Stimulated activated CD8-positive, alpha-beta memory T cell treated with anti-CD3 and anti-CD28 coated beads, Interleukin-15, amount 100 ng/mL, for 1 hour (primary cell): ENCODE measurements at places on chromosomes 5 and 9.

DNA sequence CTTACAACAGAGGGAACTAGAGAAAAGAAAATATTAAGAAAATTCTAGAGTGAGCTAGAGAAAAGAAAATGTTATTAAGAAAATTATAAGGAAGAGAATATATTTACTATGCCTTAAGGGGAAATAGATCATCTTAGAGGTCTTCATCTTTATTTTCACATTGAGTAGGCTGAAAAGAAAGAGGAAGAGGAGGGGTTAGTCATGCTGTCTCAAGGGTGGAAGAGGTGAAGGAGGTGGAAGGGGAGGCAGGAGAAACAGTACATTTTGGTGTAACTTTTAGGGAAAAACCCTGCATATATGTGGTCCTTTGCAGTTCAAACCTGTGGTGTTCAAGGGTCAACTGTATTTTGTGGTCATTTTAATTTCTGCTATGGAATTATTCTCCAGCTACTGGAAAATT, 46.6 kb downstream of the PPIP5K2 start:
- DNase-seq, result no peak

GRCh38 chr9:130288393-130288792, 22.8 kb downstream of the HMCN2 start:
- no peak for DNase-seq

GRCh38 chr9:107169796-107170195, 113.3 kb upstream of the RAD23B start:
- no peak for DNase-seq

- no peak for DNase-seq
These were observed 285.5 kb upstream of the VLDLR start for GRCh38 chr9:2336055-2336454.

GRCh38 chr5:133523961-133524586, 88.3 kb downstream of the FSTL4 start:
- DNase-seq, result no peak

DNA sequence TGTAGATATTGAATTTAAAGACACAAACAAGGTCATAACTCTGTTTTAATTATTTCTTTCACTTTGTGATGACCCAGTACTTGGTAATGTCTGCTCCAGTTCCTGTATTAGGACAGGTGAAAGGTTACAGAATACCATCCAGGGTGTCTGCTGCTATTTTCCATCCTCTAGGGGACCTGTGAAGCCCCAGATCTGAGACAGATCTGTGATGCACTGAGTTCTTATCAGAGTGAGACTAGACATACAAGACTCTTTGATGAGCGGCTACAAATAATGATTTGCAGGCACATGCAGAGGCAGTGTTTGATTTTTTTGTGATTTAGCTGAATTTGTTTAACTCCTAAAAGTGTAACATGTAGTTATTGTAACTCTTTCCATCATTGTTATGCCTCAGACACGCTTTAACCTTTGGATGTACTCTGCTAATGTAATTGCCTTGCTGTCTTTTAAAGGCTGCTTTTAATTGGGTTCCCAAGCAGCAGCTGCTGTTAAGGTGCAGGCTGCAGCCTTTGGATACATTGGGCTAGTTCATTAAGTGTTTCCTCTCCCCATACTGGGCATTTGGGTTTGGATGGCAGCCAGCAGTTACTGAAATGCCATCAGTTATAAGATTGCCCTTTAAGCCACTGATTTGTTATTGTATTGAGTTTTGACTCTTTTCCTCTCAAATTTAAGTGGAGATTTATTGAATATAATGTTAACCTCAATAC, 63.3 kb downstream of the RASGRF2 start:
- no peak for DNase-seq

DNA sequence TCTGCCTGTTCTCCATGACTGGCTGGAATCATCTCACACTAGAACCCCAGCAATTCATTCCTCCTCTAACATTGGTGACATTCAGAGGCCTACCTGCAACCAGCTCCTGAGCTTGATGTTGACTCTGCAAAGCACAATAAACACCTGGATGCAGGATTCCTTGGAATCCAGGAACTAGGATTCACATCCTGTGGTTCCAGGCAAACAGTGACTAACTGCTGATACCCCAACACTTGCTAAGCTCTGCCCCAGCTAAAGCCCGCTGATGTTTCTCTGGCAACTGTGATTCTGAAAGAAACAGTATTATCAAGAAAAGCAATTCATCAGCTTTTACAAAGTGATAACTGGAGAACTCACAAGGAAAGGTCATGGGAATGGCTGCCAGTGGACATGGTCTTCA, 29.2 kb downstream of the SUSD1 start:
- DNase-seq, result no peak

- no peak for DNase-seq
These were observed 31.6 kb upstream of the F2RL1 start for GRCh38 chr5:76787237-76787636.

GRCh38 chr9:16637911-16638310, 232.6 kb downstream of the BNC2 start:
- no peak for DNase-seq

- no peak for DNase-seq
These were observed 97.4 kb upstream of the IFNK start for GRCh38 chr9:27426511-27427271.

GRCh38 chr5:174559141-174559540, 165.2 kb upstream of the MSX2 start:
- DNase-seq, result no peak

DNA sequence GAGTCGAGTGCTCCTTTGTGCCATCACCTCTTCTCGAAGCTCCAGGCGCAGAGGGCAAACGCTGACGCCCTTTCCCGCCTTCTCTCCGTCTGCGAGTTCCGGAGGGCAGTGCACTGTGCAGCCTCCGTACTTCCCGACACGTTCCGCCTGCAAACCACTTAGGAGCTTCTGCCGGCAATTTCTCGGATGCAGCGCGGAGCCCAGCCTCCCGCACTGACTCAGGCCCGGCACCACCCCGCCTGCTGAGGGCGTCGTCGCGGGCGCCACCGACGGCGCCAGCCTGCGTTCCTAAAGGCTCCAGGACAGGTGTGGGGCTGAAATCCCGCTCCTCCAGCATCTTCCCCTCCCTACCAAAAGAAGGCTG, 9.3 kb upstream of the TRIM36 start:
- DNase-seq, result no peak

DNA sequence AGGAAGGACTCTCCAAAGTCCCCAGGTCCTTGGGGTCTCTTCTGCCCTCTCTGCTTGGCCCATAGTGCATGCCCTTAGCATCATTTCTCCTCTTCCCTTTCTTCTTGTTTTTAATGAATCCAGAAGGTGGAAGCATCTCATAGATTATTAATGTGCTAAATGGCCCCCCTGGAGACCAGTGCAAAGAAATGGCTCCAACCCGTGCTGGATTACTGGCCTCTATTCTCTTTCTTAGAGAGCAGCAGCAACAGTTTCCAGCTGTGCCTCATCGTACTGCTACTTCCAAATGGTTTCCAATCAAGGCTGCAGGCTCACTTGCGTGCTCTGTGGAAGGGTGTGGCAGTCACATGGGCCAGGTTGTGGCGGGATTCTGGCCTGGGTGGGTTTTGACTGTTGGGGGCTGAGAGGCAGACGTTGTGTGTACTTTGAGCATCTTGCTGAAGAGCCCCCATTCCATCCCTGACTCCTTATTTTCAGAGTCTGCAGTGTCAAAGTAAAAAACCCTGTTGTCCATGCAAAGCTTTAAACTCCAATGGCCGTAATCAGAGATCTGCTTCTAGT, 139.7 kb downstream of the GABBR2 start:
- DNase-seq, result no peak

DNA sequence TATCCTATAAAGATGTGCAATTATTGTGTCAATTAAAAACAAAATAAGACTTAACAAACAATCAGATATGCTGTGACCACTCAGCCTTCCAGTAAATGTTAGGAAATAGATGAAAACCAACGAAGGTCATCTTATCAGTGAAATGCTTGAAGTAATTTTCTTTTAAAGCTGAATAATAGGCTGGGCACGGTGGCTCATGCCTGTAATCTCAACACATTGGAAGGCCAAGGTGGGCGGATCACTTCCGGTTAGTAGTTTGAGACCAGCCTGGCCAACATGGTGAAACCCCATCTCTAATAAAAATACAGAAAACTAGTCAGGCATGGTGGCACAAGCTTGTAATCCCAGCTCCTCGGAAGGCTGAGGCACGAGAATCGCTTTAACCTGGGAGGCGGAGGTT, 31.2 kb downstream of the NLN start:
- no peak for DNase-seq

DNA sequence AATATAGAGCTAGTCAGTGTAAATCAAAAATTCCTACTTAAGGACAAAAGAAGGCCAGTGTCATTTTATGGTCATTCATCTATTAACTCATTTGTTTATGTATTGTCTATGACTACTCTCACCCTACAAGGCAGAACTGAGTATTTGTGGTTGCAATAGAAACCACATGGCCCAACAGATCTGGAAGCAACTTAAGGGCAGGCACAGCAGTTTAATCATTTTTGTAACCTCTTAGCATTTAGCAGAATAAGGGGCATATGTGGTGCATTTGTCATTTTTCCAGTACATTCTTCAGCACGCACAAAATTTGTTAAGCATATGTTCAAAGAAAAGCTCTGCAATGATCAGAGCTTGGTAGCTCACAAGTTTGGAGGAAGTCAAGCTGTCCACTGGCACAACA, 1.1 kb downstream of the FKBP15 start:
- no peak for DNase-seq

DNA sequence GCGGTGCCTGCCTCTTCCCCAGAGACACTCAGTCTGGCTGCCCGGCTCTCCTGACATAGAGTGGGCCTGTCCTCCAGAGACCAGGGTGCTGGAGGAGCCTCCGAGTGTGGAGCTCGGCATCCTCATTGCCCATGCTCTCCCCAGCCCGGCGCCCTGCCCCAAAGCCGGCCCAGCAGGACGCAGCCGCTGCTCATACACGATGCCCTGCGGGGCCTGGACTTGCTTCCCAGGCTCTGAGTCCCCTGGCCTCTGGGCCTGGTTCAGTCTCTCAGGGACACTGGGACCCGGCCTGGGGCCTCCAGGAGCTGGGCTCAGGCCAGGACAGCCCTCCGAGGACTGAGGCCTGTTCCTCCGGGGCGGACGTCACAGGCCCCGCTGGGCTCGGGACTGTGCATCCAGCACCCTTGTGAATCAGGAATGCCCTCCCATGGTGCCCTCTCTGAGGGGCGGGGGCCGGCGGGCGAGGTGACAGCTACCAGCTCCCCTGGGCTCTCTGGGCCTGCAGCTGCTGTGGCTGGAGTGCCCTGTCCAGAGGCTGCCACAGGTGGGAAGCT, 23.2 kb downstream of the TPPP start:
- no peak for DNase-seq

DNA sequence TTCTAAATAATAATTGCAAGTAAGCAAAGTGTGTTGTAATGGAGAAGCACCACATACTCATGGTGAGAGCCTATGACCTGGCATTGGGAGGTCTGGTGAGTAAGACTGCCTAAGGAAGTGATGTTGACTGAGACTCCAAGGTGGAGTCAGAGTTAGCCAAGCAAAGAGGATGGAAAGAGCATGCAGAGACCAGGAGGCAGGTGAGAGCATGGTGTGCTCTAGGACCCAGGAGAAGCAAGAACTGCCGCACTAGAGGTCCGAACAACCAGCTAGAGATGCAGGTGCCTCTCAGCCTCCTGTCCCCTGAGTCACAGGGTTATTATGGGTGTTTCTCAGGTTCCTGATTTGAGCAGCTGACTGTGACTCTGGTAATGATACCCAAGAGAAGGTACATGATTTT, 27.3 kb downstream of the ANP32B start:
- DNase-seq, result no peak

- no peak for DNase-seq
These were observed 224.3 kb downstream of the NR3C1 start for GRCh38 chr5:143179126-143179740.

- DNase-seq, result no peak
These were observed 58.5 kb downstream of the AP3B1 start for GRCh38 chr5:78236046-78236445.

- DNase-seq, result no peak
These were observed 37.8 kb upstream of the C5orf63 start for GRCh38 chr5:127111112-127111511.

DNA sequence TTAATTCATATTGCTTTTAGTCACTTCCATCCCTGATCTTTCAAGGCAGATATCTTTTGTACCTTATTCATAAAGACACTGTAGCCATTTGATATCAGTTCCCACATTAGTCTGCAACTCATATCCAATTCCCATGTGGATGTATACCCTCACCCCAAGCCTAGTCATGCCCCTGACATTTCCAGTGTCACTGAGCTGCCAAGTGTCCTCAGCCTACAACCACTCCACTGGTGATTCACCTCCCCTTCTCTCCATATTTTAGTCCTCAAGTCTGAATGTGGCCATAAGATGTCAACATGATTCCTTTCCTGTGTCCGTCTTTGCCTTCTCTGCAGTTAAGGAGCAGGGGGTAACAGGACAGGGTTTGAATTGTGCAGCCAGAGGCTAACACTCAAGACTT, 346.9 kb downstream of the RAB3C start:
- no peak for DNase-seq

GRCh38 chr5:142421621-142422397, 97.0 kb upstream of the SPRY4 start:
- no peak for DNase-seq

DNA sequence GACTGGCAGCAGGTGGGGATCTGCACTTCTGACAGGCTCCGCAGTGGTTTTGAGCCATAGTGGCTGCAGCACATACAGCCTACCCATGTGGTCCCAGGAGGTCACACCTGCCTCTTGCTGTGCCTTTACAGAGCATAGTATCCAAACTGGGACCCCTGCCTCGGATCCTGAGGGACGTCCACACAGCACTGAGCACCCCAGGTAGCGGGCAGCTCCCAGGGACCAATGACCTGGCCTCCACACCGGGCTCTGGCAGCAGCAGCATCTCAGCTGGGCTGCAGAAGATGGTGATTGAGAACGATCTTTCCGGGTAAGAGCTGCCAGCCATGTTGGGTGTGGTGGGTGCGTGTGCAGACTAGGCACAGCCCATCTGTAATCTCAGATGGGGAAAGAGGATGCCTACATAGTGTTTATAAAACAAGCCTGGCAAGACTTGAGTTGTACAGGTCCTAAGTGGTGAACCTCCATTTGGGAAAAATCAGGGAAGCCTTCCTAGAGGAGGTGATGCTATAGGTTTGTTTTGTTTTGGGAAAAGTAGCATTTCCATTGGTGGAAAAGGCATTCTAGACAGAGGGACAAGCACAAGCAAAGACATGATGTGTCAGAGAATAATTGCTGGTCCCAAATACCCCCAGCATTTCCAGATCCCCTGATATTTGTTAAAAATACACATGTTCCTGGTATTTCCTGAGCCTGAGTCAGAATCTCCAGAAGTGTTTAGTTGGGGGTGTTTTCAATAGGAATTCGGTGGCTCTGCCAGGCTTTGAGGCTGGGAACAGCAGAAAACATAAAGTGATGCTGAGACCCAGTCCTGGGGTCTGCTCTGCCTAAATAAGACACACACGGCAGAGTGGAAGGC, 119.2 kb downstream of the DAB2IP start:
- DNase-seq, result no peak
